Left renal cortex interstitium (tissue), 4 donors: ENCODE measurements at places on chromosomes 6 and 20. TPM values are rescaled to one million over a fixed set of nuclear protein-coding genes. Genes with fewer than 3 reads are reported as not detected.

DNA sequence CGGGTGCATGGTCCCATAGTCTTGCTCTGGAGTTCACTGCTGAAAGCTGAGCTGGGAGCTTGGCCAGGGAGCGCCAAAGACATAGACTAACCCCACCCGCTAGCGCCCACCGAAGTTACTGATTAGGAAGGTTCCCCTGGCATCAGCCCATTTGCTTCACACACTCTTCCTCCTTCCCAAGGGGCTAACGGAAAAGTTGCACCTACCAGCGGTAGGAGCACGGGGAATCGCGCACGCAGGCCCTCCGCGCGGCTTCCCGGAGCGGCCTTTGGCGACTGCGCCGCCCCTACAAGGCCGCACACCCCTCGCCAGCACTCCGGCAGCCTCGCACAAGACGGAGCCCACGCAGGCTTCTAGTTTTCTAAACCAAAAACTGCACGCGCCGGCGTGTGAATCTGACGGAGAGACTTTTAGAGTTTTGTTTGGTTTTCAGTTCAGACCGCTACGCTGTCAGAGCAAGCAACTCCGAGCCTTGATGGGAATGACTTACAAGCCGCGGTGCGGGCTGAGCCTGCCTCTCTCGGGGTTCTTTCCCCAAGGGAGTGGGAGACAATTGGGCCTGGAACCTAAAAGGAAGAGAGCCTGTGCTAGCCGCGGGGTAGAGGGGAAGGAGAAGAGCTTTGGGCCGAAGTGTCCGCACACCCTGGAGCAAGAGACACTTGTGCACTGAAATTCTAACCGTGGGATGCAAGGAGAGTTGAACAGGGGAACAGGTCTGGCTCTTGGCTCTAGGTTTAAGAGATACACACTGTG lies 891 bp upstream of the POU3F2 start:
- DNase-seq: no peak

DNA sequence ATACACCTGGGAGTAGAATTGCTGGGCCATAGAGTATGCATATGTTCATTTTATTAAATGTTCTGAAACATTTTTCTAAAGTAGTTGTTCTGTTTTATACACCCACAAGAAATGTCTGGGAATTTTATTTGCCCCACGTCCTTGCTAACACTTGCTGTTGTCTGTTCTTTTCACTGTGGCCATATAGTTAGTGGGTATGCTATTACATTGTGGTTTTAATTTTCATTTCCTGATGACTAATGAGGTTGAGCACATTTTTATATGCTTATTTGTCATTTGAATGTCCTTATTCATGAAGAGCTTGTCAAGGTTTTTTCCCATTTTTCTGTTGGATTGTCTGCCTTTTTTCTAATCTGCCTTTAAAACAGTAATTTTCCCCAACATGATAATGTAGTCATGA lies 41.5 kb upstream of the TGM3 start:
- DNase-seq: no peak

GRCh38 chr6:40936818-40937251 lies 102.2 kb downstream of the UNC5CL start:
- no peak for DNase-seq

DNA sequence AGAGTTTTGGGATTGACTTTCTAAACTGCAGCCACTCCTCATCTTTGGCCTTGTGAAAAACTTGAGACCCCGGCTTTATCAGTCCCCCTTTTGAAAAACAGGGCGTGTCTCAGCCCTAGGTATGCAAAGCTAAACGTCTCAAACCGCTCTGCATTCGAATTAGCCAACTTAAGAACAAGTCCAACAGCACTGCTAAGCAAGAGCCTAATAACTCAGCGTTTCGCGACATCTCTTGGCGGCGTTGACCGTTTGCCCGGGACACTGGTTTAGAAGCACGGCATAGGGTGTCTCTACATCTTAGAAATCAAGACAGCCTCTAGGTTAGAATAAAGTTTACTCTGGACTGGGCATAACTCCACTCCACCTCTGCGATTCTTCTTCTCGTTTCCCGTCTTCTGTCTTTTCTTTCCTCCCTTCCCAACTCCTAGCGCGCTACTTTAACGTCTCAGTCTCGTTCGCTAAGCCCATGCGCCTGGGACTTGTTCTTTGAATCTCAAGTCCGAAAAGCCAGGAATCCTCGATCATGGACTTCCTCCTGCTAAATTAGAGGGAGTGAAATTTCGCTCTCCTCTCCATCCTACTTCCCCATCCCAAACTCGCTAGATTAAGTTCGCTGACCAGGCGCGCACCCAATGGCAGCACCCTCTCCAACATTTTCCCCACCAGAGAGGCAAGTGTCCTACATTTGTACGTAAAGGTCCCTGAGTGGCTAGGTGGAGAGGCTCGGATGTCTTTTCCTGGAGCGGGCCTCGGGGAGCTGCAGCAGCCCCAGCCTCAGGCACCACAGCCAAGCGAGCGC lies 10.5 kb upstream of the TFAP2A start:
- no peak for DNase-seq

DNA sequence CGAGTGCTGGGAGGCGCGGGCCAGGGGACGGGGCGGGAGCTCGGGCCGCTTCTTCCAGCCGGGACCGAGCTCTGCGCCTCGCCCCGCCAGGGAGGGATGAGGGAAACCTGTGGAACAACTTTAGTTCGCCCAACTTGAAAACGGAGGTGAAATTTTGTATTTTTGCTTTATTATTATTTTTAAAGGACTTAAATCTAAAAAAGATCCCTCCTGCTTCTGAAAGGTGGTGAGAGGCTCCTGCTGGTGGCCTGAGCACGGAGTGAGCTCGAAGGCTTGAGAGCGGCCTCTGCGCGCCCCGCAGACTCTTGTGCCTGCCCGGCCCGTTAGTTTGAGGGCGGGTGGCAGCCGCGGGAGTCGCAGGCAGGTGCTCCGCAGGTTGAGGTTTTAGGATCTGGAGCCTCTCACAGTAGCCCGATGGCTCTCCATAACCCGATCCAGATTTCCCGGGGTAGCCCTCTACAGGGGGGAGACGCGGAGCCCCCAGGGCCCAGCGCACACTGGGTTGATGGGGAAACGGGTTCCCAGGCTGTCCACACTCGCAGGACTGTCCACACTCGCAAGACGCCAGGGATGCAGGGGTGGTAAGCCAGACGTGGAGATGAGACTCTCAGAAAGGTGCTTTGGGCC lies 46.2 kb upstream of the SUPT3H start:
- no peak for DNase-seq

GRCh38 chr6:131778169-131778568 lies 29.7 kb upstream of the ENPP1 start:
- no peak for DNase-seq

DNA sequence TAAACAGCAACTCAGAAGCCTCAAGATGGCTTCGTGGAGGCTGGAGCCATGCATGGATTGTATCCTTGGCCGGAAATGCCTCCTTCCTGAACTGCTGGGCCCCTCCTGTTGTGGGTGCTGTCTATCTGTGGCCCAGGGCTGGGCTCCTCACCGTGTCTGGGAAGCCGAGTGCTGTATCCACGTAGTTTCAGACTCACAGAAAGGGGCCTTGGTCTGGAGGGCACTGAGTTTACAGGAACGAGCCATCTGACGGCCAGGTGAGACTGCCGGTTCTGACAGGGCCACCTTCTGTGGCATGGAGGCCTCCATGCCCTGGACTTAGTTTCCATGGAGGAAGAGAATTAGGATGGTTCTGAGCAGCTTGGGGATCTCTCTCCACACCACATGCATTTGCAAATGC lies 142.2 kb downstream of the ERMARD start:
- DNase-seq: no peak

DNA sequence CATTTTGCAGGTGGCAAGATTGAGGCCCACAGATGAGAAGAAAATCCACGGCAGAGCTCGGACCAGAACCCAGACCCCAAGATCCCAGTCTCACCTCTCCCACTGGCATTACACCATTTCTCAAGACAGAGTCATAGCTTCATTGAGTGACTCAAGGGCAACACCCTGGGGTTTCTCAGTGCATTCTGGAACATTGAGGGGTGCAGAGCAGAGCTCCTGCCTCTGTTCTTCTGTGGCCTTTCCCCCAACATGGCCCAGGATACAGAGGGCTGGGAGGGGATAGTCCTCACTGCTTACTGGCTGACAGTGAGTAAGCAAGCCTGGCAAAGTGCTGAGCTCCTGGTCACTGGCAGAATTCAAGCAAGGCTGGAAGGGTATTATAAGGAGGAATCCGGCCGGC lies 74.0 kb downstream of the MDGA1 start:
- DNase-seq: no peak

DNA sequence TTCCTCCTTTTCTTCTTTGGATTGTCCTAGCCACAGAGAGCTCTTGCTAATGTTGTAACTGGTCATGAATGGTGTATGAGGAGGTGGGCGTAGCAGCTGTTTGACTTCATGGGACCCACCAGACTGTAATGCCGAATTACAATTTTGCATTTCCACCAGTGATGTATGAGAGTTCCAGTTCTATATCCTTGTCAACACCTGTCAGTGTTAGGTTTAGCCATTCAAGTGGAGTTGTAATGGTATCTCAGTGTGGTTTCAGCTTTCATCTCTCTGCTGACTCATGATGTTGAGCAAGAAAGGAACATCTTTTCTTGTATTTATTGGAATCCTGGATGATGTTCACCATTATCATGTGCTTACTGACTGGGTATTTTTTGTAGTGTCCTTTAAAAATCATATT lies 5.1 kb downstream of the IGF2R start:
- no peak for DNase-seq

DNA sequence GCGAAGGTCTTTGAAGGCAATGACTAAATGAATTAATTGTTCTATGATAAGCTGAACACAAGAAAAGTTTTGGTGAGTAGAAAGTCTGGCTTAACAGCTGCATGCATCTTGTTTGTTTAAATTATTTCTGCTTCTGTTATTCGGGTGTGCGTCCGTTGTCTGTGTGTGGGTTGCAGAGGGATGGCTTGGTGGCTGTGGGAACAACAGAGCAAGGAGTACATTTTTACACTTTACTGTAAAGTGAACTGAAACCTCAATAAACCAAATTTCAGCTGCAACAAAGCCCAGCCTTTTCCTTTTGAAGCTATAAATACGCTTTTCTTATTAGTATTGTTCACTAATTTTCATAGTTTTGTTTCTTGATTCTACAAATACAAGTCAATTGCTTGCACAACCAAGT lies 3.5 kb upstream of the LAMP5 start:
- no peak for DNase-seq

DNA sequence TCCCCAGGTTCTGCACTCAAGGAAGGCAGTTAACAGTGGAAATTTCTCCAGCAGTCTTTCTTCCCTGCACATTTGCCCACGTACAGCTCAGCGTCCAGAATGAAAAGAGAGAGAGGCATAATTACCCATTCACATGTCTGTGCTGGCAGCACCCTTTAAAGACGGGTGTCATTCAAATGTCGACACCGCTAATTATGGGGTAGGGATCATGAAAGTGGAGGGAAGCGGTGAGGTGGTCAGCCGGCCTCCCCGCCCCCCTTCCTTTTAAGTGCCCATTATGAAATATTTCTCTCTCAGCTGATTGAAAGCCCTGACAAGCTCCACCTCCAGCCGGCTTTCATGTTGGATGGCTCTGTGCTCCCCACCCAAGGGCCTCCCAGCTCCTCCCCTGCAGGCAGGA lies 246.1 kb downstream of the BMP7 start:
- DNase-seq: no peak

- DNase-seq: no peak
Observed at GRCh38 chr6:148443798-148444560, 101.3 kb downstream of the SASH1 start.

DNA sequence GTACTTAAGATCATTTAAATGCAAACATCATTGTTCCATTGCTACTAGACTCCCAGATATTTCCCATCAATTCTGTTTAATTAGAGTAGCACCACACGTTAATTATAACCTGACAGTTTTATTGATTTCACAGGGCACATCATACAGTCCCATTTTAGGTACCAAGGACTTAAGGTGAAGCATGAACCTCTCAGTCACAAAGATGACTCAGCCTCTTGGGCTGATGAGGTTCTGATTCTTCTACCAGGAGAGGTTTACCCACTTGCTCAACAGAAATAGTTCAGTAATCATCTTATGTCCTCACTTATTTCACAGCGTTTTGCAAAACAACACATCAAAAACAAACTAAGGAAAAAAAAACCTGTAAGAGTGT lies 98.5 kb downstream of the HIVEP2 start:
- no peak for DNase-seq

DNA sequence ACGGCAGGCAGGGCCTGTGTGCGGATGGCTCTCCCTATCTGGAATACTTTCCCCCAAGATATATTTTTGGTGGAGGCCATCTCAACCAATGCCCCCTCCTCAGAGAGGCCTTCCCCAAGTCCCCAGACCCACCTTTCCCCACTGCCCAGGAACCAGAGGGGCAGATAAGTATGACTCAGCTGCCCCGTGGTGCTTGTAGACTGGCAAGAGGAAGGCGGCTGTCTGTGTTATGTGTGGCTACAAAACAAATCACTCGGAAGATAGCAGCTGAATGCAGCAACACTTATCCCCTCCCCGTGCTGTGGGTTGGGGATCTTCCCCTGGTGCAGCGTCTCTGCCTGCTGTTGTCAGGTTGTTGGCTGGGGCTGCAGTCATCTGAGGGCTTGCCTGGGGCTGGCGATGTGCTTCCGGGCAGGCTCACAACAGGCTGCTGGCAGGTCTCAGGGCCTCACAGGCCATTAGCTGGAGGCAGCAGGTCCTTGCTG lies 7.1 kb downstream of the NPEPL1 start:
- DNase-seq: no peak

DNA sequence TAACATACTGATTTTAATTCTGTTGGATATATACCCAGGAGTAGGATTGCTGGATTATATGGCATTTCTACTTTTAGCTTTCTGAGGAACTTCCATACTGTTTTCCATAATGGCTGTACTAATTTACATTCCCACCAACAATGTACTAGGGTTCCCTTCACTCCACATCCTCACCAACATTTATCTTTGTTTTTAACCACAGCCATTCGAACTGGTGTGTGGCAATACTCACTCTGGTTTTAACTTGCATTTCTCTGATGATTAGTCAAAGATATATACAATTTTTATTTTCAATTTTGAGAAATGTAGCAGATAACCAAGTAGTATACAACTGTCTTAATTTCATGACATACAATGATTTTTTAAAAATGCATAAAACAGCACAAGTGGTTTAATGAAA lies 30.3 kb upstream of the ADGRG6 start:
- no peak for DNase-seq

DNA sequence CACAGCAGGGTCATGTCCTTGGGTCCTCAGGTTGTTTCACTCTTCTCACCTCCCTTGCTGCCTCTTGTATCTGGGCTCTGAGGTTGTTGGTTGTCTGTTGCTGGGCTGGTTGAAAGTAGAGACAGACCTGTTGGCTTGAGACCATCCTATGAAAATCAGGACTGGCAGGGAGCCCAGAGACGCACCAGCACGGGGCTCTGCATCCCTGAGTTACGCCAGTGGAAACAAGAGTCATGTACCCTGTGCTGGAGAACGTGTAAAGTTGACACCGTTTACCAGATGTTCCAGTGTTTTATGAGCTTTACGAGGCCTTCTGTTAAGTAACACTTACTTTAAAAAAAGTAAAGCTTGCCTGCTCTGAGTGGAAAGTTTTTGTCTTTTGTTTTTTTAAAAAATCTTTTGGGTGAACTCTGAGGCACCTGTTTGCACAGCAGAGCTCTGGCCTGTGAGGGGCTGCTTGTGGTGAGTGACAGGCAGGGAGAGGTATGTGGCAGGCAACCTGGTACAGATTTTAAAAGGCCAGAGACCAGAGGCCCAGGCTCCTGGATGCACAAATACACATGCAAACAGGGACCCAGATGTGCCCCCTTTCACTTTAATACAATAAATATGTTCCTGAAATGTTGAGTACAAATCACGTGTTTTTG lies 260.0 kb upstream of the SUPT3H start:
- no peak for DNase-seq

Gene TULP1
- 1.3 TPM for polyA plus RNA-seq

Gene SIRPB1
- 2.2 TPM for polyA plus RNA-seq

Gene ECT2L
- polyA plus RNA-seq: 0.51 TPM

Gene RNF8
- polyA plus RNA-seq: 34.2 TPM

Gene PNLDC1
- polyA plus RNA-seq: 0.24 TPM

Gene RBM24
- polyA plus RNA-seq: 0.81 TPM

Gene KIFC1
- 40.4 TPM for polyA plus RNA-seq

Gene SCRT2
- 0.17 TPM for polyA plus RNA-seq
